ENCODE measurements at places on chromosomes 2 and 18.

GRCh38 chr2:102514061-102514785 lies 41.2 kb downstream of the SLC9A4 start:
- DNase-seq: no peak

DNA sequence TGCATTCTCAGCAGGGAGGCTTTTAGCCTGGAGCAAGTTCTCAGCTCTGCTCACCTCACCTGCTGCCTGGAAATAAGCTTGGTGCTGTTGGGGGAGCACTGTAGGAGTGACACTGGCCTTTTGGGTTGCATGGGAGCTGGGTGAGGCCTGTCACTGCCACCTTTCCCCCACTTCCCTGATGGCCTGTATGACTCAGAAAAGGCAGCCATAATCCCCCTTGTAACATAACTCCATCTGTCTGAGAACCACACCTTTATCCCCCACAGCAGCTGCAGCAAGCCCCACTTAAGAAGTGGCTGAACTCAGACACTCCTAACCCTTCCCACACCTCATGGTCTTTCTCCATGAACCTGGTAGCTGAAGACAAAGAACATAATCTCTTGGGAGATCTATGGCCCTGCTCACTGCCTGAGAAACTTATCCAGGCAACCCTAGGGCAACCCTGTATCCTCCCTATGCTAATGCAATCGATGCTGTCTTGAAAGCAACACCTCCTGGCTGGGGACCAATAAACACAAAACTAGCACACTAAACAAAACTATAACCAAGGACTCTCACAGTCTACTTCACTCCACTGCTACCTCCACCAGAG lies 258.9 kb upstream of the OSR1 start:
- no peak for DNase-seq

DNA sequence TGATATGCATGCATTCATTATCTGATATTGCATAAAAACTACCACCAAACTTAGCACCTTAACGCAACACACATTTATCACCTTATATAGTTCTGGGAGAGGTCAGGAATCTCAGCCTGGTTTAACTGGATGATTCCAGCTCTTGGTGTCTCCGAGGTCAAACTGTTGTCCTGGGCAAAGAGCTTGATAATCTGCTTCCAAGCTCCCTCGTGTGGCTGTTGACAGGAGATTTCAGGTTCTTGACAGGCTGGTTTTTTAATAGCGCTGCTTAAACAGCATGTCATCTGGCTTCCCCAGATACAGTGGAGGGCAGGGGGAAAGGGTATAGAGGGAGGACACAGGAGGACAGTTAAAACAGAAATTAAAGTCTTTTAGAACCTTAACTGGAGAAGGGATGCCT lies 785.0 kb downstream of the CNTNAP5 start:
- no peak for DNase-seq

- DNase-seq: no peak
These were observed 235.0 kb downstream of the MBD5 start for GRCh38 chr2:148255929-148256328.

DNA sequence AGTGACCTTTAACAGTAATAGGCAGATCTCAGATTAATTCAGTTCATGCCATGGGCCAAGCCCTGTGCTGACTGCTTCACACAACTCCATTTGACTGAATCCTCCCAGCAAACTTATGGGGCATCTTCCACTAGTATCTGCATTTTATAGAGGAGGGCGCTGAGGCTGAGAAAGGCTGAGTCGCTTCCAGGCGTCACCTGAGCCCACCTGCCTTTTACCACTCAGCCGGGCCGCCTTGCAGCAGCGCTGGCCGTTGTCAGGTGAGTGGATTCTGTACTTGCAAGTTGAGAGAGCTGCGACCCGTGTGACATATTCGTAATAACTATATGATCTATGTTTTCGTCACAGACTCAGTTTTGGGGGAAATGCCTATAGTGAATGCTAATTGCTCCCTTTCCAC lies 59.3 kb upstream of the B3GNT7 start:
- DNase-seq: no peak

DNA sequence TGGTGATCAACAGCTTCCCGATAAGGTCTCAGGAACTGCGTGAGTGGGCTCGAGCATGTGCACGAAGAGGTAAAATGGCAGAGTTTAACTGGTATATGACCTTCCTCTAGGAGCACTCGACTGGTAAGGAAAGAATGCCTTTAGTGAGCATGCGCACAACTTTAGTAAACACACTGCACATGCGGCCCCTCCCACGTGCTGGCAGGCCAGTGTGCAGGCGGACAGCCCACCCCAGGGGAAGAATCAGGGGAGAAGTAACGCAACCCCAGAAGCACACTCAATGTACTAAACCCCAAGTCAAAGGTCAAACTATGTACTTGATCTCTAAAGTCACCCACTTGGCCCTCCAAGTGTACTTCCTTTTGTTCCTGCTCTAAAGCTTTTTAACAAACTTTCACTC lies 28.7 kb upstream of the SLC25A52 start:
- DNase-seq: no peak
